Fibroblast of upper back skin (primary cell): ENCODE measurements at places on chromosomes 3 and 15.

GRCh38 chr3:194250098-194251002 is 100.8 kb downstream of the CPN2 start:
- peak; percentile 95 for DNase-seq

DNA sequence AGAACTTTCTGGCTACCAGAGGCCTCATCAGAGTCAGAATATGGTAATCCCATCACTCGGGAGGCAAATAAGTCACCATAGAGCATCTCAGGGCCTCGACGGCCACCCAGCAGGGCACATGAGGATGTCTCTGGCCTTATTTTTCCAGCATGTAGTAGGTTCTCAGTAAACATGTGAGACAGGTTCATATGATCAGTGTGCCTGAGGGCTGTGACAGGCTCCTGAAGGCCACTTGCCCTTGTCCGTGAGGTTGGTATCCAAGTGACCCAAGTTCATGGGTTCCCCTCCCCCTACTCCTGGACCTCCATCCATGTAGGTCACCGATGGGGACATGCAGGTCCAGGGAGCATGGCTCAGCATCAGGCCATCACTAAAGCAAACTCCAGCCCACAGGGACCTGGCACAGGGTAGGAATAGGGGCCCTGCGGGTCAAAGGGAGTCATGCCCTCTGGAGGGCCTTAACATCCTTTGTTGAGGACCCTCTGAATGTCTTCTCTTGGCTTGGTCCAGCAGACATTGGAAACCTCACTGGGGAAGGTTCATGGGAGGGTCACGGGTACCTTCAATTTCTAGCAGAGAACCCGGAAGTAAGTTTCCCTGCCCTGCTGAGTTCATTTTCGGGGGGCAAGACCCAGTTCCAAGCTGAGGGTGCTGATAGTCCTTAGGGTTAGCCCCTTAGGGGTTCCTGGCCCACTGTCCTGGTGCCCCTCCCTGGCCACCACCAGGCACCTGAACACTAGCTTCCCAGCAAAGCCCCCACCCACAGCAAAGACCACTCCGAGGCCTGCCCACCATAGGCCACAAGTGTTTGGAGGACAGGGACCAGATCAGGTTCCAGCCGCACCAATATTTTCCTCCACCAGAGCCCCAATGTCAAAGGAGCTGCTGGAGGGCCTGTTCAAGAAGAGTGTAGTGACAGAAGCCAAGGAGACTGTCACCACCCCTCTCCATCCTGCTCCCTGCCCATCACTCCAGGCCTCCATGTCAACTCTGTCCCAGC is 61.1 kb downstream of the ZNF445 start:
- no peak for DNase-seq

- no peak for DNase-seq
These were observed 557 bp downstream of the DENND4A start for GRCh38 chr15:65791335-65792137.

DNA sequence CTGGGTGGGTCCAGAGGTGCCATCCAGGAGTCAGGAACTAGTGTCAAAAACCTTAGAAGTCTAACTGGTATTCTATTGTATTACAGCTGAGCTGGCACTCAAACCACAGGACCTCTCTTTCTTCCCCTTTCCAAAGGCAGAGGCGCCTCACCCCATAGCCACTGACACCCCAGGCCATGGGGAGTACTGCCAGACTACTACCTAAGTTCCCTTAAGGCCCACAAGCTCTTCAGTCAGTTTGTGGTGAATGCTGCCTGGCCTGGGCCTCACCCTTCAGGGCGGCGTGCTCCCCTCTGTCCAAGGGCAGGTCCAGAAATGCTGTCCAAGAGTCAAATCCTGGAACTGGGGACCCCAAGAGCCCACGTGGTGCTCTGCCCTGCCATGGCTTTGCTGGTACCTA is 43.0 kb upstream of the FGF7 start:
- no peak for DNase-seq

- DNase-seq: peak; percentile 98
These were observed 183.2 kb downstream of the P3H2 start for GRCh38 chr3:189937302-189938127.

DNA sequence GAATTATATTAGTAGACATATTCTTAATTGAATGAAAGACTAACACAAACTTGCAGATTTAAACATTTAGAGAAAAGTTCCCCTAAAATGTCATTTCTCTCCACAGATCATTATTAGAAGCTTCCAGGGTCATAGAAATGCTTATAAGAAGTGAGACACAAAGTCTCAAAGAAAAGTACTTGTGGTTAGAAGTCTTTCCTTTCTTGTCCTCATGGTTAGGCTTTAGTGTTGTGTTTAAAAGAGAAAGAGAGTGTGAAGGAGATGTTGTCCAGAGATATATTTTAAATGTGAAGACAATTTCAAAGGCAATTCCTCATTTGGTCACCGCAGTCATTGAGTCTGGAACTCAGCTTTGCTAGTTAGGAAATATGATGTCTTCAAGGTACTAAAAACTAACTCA is 230.4 kb upstream of the ARPP21 start:
- DNase-seq: no peak

GRCh38 chr3:25785826-25786225 is 2.6 kb upstream of the NGLY1 start:
- DNase-seq: no peak

- peak; percentile 75 for DNase-seq
These were observed 145.5 kb downstream of the WNT5A start for GRCh38 chr3:55341502-55342031.

- DNase-seq: no peak
These were observed 1.7 kb downstream of the LRRN1 start for GRCh38 chr3:3800685-3801493.

DNA sequence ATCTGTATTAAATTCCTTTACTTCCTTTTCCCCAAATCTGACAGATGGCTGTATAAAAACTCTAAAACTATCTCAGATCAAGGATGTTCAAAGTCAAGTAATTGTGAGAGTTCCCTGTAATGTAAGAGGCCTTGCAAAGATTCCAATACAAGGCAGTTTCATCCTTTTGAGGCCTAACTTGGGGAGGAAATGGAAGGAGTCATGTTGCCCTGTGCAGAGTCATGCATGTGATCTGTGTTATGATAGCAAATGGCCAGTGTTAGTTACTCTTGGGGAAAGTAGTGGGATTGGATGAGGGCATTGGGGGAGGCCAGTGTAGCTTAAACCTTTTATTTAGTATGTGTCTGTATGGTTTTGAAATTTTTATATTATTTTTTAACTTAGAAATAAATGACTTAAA is 23.7 kb upstream of the FBXL22 start:
- DNase-seq: no peak

- DNase-seq: no peak
These were observed 40.5 kb downstream of the STT3B start for GRCh38 chr3:31573036-31573779.

- DNase-seq: no peak
These were observed 20.8 kb upstream of the NXPE3 start for GRCh38 chr3:101758224-101758623.

GRCh38 chr15:76251717-76252116 is 59.6 kb downstream of the ETFA start:
- DNase-seq: no peak

DNA sequence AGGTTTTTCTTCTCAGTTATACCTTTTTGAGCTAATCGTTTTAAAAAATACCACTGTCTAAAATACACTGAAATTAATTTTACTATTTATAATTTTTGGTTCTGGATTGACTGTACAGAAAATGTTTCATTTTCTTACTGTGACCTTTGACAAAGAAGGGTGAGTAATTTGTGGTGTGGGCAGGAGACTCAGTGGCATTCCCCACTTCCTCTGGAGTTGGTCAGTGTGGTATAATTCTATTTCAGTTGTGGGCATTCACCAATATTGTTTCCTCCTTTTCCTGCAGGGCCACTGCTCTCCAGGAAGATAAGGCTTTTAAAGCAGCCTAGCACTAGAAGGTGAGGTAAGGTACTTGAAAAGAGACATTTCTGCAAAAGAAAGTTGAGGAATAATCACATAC is 6.5 kb downstream of the DAG1 start:
- no peak for DNase-seq

GRCh38 chr15:44130778-44131177 is 64.3 kb downstream of the FRMD5 start:
- DNase-seq: no peak

DNA sequence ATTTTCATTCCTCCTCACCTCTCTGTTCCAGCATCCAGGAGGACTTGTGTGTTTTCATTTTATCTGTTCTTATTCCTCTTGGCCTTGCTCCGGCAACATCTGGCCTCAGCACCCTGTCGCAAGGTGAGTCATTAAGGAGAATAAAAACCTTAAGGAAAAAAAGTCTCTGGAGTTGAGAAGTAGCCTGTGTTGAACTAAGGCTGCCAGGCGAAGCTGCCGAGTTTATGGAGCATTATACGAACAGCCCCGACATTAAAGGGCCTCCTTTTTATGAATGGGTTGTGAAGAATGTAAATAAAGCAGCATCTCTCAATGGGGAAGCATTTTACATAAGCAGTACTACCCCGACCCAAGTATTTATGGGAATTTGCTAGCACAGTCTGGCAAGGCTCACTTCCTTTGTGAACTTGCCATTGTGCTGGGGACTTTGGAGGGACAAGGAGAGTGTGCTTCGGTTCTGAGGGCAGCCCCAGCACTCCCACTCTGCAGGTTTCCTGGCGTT is 4.7 kb downstream of the BAHD1 start:
- DNase-seq: peak; percentile 69

DNA sequence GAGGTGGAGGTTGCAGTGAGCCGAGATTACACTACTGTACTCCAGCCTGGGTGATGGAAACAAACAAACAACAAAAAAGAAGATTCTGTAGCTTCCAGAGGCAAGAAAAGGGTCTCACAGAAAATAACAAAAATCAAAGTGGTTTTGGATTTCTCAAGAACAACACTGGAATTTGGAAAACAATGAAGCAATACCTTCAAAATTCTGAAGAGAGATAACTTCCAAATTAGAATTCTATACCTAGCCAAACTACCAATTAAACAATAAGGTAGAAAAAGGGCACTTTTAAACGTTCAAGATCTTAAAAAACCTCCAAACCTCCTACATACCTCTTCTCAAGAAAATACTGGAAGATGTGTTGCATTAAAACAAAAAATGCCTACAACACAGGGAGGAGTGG is 4.9 kb upstream of the CDCP1 start:
- no peak for DNase-seq

- DNase-seq: peak; percentile 89
These were observed 45.6 kb upstream of the CSPG4 start for GRCh38 chr15:75758071-75758872.

DNA sequence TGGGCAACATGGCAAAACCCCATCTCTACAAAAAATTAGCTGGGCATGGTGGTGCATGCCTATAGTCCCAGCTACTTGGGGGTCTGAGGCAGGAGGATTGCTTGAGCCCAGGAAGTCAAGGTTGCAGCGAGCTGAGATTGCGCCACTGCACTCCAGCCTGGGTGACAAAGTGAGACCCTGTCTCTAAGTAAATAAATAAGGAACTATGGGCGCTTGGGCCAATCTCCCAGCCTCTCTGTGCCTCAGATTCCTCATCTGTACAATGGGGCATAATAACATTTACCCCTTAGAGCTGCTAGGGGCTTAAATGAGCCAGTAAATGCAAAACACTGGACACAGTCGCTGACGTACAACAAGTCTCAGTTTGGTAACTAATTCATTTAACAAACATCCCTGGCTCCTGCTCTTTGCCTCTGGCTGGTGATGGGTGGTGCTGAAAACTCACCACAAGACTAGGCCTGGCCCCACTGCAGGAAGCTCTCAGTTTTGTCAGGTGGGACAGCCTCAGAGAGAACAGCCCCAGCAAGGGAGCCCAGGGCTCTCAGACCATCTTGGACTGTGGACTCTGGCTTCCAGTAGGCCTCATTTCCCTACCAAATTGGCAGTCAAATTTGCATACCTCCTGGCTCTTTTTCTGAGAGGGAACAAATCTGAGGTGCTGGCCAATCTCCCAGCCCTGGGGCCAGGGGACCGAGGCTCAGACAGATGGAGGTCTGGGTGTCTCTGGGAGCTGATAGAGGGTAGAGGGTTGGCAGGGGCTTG is 6.4 kb upstream of the TBC1D2B start:
- DNase-seq: no peak

GRCh38 chr15:73069109-73069508 is 16.8 kb downstream of the NEO1 start:
- no peak for DNase-seq
